ENCODE measurements at places on chromosomes 5 and 9.

DNA sequence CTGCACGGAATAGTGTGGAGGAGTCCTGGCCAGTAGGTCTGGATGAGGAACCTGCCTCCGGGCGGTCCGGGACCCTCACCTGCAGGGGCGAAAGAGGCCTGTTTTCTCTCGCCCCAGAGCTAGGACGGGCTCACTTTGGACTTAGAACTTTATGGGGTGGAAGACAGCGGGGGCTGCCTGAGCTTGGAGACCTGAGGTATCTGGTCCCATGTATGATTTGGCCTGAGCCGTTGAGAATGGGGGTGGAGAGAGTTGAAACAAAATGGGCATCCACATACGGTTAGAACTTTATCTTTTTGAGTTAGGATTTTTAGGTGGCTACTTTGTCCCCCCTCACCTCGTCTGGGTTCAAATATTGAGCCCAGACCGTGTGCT is 681 bp upstream of the ETF1 start:
- no peak for DNase-seq

GRCh38 chr9:23663946-23664345 is 162.1 kb downstream of the ELAVL2 start:
- peak; percentile 40 for DNase-seq

DNA sequence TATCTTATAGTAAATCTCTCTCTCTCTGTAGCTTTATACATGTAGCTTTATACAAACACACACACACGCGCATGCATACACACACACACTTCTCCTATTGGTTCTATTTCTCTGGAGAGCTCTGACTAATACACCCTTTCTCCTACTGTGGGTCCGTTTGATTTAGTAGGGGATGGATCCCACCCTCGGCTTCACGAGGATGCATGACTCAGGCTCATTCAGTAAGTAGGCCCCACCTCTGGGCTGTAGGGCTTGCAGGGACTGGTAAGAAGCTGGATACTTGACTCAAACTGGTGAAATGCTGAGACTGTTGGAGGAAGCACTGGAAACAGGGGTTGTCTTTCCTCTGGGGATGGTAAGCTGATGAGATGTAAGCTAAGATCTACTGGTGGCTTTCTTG is 98.7 kb downstream of the SLC24A2 start:
- DNase-seq: no peak

GRCh38 chr9:18726546-18726945 is 252.6 kb downstream of the ADAMTSL1 start:
- DNase-seq: no peak

DNA sequence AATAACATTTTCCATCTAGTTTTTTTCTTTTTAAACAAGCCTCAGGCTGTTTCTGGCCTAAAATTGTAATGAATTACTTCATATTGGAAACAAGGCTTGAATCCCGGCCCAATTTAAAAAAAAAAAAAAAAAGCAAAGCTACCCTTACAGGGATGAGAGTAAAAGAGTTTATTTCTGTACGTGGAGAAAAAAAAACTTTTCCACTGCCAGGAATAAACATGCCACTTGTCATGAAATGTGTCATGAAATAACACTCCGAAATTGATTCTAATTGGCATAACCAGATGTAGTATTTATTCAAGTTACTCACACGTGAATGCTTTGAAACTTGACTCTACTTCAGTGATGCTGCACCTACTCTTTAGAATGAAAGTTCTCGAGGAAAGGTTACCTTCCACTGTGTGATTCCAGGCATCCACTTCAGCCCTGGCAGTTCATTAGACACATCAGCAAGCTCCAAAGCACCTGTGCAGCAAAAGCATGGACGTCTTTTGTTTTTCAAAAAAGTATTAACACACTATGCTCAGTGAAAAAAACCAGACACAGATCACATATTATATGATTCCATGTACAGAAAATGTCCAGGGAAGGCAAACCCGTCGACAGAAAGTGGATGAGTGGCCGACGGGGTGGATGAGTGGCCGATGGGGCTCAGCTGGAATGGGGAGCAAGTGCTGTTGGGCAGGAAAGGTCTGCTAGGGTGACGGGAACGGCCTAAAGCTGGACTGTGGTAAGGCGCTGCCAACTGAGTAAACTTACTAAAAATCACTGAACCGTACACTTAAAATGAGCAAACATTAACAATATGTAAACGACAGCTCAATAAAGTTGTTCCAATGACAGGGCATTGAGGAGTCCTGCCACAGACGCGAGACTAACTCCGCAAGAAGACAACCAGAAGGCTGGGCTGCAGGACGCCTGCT is 21.2 kb downstream of the NSUN2 start:
- DNase-seq: no peak

DNA sequence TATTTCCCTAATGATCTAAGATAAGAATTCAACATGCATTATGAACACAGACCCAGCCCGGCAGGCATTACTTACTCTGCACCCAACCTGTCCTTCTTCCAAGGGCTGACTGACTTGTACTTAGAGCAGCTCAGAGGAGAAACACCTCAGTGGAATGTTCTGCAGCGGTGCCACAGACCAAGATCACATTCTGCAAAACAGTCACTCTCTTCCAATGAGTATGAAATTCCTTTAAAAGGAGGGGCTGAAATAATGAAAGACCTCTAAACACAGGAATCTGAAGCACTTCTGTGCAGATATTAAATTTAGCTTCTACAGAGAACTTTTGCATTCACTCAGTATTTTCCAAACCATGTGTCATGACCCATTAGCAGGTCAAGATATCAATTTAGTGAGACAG is 172.9 kb downstream of the ZDHHC21 start:
- peak; percentile 72 for DNase-seq

- DNase-seq: no peak
Measured at GRCh38 chr5:174625591-174626350, 98.6 kb upstream of the MSX2 start.

- peak; percentile 64 for DNase-seq
Measured at GRCh38 chr5:156405988-156406387, 79.0 kb downstream of the SGCD start.

DNA sequence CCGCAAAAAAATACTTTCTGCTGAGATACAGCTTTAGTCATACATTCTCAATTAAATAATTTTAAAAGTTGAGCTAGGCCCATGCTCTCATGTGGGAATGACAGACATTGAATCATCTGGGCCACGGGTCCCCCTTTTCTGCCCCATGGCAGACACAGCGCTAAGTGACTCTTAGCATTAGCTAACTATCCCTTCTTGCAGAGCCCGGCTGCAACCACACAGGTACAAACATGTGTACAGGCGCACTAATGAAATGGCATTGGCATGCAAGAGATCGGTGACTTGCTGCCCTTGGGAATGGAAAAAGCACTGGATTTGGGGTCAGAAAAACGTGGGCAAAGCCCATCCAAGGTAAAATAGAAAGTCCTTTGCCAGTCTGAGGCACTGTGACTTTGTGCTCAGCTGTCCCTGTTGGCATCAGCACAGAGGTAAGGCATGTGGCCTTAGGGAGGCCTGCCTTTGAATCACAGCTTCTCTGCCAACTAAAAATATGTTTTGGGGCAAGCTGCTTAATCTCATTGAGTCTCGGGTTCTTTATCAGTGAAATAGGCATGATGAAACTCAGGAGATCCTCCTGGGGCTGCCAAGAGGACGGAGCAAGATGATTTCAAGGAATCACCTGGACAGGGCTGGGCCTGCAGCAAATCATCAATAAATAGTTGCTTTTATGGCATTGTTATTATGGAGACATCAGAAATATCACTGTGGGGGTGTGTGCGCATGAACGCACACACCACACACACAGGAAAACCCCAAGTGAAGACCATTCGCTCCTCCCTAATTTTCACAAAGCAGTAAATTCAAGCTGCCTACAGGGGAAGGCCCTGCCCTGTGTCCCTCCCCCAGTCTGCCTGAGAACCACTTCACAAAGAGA is 54.2 kb downstream of the WHRN start:
- DNase-seq: peak; percentile 7

GRCh38 chr9:115766370-115766955 is 387.1 kb upstream of the PAPPA start:
- no peak for DNase-seq

- DNase-seq: no peak
Measured at GRCh38 chr5:78295035-78295961, 800 bp upstream of the AP3B1 start.
